Right cardiac atrium (tissue), 5 donors: ENCODE measurements at places on chromosomes 11 and 22.

GRCh38 chr11:119108146-119108856 lies 1.2 kb downstream of the C2CD2L start:
- DNase-seq: peak; percentile 53

DNA sequence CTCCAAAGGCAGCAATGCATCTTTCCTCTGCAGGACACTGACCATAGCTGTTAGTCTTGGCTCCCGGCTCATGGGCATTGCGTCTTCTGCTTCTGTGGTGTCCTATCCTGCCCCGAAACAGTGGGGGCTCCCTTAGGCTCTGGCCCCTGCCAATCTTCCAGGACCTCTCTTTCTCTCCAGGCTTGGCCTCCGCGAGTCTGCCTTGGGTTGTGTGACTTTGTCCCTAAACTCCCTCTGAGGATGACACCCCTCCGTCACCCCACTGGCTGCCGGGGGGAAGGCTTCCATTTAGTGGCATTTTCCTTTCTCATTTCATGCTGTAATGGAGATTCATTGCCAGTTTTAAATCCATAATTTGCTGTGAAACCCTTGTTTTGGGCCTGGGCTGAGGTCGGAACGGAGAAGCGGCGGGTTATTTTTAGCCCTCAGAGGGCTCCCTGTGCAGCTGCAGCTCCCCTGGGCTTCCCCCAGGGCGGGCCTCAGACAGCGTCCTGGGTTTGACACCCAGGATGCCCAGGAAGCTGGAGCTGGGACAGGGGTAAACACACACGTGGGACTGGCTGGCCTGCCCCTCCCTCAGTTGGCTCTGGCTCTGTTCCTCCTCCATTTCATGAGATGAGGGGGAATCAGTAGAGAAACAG lies 156.1 kb downstream of the ST3GAL4 start:
- DNase-seq: no peak

GRCh38 chr22:50713571-50714056 lies 24.4 kb upstream of the ACR start:
- DNase-seq: peak; percentile 9

DNA sequence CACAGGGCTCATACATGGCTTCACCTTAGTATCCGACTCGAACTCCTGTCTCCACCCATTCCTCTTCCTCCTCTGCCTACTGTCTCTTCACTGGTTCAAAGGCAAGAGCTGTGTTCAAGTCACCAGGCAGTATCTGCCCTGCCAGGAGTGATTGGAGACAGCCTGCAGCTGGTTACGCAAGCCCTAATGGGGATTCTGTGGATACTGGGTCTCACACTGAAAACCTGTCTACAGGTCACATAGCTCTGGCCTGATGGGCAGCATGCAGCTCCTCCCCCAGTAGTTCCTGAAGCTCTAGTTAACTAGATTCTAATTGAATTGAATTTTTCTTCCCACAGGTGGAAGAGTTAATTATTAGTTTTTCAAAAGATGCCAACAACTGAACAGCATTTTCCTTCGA lies 332.2 kb downstream of the TMEM135 start:
- no peak for DNase-seq

DNA sequence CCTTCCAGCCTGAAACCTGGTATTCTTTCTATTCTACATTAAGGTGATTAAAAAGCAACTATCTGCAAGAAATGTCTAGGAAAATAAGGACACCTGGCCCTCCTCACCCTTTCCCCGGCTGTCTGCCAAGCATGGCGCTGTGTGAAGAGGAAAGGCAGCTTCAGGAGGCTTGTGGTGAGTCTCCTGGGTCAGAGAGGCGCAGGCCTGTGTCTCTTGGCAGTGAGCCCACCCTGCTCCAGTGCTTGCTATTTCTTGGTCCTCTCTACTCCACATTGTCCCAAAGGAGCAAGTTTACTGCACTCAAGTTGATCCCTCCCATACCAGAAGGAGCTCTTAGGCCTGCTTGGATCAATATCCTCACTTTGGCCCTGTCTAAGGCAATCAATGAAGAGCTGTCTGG lies 520.7 kb upstream of the B3GAT1 start:
- no peak for DNase-seq

DNA sequence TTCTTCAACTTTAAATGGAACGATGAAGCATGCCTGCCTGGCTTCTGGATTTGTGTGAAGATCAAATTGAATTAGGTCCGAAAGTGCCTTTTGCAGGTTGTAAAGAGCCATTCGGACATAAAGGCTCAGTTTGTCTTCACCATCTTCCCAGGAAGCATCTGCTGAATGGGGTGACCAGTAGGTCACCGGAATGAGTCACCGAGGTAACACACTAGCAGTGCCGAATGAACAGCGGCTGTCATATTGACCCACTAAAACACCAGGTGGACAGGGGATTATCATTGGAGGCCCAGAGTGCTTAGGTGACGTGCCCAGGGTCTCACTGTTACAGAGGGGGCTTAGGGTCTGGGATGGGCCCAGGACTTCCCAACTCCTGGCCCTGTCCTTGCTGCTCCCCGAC lies 43.1 kb upstream of the MYH9 start:
- no peak for DNase-seq

DNA sequence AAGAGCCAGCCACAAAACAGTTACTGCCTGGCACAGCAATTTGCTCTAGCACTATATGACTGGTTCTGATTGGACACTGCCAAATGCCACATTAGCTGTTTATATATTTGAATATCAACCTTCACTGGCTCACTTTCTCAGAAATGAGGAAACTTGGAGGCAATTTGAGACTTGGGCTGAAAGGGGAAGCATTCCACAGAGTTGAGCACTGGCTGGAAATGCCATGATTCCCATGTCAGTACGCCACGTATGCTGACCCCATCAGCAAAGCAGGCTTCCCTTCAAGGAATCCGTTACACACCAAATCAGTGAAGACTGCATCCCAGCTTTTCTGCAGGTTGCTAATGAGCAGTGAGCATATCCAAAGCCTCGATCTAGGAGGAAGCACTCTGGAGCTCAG lies 34.7 kb downstream of the GALNT18 start:
- no peak for DNase-seq

DNA sequence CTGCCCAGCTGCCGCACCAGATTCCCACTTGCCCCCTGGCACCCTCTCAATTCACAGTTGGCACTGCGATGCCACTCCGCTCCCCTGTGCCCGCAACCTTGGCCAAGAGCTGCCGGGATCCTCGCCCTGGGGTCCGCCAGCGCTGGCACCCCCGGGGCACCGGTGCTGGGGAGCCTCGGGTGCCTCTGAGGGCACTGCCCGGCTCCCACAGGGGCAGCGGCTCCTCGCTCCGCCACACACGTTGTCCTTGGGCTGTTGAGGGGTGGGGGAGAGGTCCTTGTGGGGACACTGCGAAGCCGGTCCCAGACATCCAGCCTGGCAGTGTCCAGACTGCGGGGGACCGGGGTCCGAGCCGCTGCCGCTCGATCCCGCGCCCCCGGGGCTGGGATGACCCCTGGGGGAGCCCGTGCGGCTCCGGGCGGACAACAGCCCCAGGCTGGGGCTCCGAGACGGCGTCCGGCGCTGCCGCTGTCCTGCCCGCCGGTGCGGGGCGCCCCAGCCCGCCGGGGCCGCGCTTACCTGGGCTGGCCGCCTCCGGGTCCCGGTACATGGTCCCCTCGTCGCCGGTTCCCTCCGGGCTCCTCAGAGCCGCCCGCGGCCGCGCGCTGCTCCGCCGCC lies 496 bp downstream of the SYT7 start:
- no peak for DNase-seq

- DNase-seq: no peak
These were observed 367 bp downstream of the HPS5 start for GRCh38 chr11:18321578-18321968.

- no peak for DNase-seq
These were observed 27.1 kb upstream of the OAF start for GRCh38 chr11:120183701-120184141.
